ENCODE measurements at places on chromosomes 7 and 10.

DNA sequence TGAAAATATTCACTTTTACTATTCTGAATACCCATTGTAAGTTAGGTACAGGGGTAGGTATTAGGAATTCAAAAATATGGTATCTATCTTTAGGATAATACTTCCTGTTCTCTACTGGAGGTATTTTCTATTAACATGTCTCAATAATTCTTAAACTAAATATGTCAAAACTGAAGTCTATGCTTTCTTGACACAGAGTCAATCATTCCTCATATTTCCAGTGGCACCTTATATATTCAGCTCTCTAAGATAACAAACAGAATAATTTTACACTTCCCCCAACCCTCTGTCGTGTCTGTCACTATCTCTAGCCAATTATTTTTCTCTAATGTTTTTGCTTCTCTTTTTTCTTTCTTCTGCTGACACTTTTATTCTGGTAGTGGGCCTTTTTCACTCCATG lies 138.9 kb downstream of the TMEM26 start:
- no peak for DNase-seq

GRCh38 chr10:94274142-94274787 lies 88.5 kb downstream of the NOC3L start:
- DNase-seq = no peak

DNA sequence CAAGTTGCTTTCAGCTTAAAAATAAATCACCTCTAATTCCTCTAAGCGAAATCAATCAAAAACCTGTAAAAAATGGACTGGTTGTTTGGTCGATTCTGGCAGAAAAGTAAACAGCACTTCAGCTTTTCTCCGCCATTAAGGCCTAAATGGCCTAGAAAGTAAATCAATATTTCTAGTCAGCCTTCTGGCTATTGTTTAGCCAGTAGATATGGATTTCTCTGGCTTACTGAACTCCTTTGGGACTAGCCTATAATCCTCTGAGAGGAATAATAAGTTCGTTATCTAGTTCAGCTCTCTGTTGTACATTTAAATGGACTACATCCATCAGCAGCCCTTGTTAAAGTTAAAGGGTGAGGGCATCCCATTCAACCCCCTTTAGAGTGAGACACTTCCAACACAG lies 400.1 kb upstream of the ETV1 start:
- no peak for DNase-seq

DNA sequence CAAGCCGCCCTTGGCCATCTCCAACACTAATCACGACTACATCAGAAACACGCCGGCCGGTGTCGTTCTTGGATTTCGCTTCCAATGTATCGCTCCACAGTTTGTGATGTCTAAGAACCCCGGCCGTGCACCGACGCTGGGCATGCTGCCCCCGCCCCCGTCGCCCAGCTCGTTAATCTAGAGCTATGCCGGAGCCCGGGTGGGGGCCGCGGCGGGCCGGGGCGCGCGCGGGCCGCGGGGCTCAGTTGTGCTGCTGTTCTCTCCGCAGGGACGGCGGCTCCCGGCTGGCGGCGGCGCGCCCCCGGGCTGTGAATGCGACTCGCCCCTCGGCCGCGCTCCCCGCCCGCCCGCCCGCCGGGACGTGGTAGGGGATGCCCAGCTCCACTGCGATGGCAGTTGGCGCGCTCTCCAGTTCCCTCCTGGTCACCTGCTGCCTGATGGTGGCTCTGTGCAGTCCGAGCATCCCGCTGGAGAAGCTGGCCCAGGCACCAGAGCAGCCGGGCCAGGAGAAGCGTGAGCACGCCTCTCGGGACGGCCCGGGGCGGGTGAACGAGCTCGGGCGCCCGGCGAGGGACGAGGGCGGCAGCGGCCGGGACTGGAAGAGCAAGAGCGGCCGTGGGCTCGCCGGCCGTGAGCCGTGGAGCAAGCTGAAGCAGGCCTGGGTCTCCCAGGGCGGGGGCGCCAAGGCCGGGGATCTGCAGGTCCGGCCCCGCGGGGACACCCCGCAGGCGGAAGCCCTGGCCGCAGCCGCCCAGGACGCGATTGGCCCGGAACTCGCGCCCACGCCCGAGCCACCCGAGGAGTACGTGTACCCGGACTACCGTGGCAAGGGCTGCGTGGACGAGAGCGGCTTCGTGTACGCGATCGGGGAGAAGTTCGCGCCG lies 1.9 kb downstream of the VWC2 start:
- DNase-seq = no peak

DNA sequence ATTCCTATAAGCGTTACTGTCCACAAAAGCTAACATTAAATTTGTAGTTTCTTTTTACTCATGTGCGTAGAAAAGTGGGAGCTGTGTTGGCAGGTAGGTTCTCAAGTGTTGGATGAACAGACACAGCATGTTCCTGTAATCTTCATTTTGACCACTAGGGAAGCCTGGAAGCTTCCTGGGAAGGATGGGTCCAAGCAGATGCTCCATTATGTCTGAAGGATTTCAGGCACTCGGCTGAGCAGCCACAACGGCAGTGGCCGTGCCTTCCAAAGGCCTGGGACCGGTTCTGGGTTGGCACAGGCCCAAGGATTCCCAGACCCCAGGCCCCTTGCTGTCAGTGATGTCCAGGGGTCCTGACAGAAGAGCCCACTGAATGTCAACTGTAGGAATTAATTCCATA lies 386.3 kb downstream of the TNS3 start:
- DNase-seq = no peak

All from hematopoietic multipotent progenitor cell treated with erythropoietin and hydrocortisone succinate and interleukin-3 and kit ligand, for 6 days (in vitro differentiated cells).